NCI-H1105 treated with DMSO at 0.1 percent for 48 hours (cell line): ENCODE measurements at places on chromosomes 5 and 9.

DNA sequence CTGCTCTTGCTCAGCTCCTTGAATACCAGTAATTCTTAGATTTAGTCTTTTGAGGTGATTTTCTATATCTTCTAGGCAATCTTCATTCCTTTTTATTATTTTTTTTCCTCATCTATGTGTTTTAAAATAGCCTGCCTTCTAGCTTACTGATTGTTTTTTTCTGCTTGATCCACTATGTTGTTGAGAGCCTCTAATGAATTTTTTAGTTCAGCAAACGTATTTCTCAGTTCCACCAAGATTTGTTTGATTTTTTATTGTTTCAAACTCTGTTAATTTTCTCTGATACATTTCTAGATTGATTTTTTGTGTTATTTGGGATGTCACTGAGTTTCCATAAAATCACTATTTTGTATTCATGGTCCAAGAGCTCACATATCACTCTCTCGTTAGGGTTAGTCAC lies 9.5 kb downstream of the POLK start:
- DNase-seq: no peak

DNA sequence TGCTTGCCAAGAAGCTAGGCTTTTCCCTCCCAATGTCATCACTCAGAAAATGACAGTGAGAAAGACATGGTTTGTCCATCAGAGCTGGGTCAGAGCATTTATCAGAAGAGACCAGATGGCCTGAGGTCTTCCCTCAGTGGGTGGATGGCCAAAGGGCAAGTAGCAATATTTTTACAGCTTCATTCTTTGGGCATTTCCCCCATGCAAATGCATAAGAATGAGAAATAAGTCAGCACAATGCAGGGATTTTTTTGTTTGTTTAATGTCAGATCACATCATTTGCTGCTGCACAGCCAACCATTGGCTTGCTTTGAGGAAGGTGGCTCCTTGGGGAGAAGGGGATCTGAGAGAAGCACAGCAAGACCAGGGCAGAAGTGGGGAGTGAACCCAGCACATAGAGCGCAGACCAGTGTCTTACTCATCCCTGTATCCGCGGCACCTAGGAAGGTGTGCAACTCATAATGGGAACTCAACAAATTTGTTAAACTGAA lies 209.6 kb downstream of the SEMA6A start:
- no peak for DNase-seq

GRCh38 chr5:179313849-179314521 lies 31.3 kb downstream of the ADAMTS2 start:
- no peak for DNase-seq

DNA sequence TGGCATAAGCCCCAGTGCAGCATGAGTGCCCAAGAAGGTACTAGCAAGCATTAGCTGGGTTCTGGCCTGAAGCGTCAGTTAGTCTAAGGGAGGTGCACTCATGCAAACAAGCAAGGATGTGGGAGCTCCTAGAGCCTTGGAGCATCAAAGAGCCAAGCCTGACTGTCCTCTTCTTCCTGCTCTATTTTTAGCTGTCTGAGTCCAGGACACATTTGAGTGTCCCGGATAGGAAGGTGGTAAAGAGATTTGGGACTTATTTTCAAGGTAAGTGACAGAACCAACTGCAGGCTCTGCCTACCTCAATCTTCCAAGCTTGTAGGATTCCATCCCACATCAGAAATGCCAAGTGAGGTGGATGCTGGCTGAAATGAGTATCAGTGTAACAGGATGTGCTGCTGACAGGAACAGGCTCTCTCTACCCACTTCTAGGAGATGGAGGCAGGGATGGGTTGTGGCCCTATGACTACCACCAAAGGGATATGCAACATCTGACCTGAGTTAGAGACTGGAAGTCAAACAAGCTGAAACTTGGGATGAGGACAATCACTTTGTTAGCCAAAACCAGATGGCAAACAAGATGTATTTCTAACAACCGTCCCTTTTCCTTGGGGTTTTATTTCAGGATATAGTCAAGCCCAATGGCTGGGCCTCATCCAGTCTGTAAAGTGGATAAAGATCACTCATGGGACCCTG lies 15.1 kb downstream of the MACROH2A1 start:
- DNase-seq: no peak

DNA sequence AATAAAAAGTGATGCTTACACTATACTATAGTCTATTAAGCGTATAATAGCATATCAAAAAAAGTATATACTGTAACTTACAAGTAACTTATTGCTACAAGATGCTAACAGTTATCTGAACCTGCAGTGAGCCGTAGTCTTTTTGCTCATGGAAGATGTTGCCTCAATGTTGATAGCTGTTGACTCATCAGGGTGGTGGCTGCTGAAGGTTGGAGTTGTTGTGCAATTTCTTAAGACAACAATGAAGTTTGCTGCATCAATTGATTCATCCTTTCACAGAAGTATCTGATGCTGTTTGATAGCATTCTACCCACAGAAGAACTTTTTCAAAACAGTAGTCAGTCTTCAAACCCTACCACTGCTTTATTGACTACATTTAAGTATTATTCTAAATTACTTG lies 7.8 kb upstream of the C9orf40 start:
- no peak for DNase-seq
